Spleen (tissue), 13 donors: ENCODE measurements at places on chromosomes 4 and X. TPM values are rescaled to one million over a fixed set of nuclear protein-coding genes. Genes with fewer than 3 reads are reported as not detected.

- H3K27ac ChIP-seq, result no peak overlapping the region
- H3K27me3 ChIP-seq, result peaks cover 11% of the 10 kb centered on the region
- no peaks in the 10 kb centered on the region for H3K36me3 ChIP-seq
These were observed 5.2 kb upstream of the BMP15 start for GRCh38 chrX:50905334-50905733.

DNA sequence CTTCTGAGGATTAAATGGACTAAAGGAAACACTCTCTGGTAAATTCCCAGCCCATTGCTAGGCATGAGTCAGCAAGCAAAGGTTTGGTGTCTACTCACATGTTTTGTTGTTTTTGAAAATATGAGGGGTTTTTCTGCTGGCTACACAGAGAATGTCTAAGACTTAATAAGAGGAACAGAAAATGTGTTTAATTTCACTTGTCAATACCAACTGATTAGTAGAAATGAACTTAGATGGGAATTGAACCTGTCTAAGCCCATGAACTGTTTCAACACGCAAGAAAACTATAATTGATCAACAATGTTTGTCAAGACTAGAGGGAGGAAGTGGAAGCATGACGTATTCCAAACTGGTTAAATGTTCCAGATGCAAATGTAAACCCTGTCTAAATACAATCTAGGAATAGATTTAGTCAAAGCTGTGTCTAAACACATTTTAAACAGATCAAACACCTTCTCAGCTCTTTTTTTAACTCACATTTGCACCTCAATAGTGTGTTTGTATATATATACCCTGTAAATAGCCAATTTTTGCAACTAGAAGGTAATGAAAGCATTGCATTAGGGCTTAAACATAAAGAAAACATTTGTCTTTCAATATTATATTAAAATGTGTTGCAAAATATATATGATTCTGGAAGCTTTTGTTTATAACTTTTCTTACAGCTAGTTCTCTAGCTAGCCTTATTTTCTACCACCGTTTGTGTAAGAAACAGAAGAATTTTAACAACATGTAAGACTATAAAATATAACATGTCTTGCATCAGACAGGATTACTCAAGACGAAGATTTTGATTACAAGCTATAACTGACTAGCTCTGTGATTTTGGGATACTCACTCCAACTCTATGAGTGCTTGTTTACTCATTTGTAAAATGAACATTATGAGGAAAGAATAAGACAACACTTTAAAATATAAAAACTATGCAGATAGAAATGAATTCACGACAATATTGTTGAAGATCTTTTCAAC is 607.8 kb downstream of the FSTL5 start:
- H3K4me1 ChIP-seq, result no peaks in the 10 kb centered on the region
- DNase-seq, result no peak
- no peak overlapping the region for H3K27ac ChIP-seq
- no peaks in the 10 kb centered on the region for H3K36me3 ChIP-seq
- no peaks in the 10 kb centered on the region for H3K27me3 ChIP-seq

Gene DUSP9
- not detected for total RNA-seq

Gene MAGEA2B
- not detected for total RNA-seq

Gene CDKL5
- 6.5 TPM for total RNA-seq

DNA sequence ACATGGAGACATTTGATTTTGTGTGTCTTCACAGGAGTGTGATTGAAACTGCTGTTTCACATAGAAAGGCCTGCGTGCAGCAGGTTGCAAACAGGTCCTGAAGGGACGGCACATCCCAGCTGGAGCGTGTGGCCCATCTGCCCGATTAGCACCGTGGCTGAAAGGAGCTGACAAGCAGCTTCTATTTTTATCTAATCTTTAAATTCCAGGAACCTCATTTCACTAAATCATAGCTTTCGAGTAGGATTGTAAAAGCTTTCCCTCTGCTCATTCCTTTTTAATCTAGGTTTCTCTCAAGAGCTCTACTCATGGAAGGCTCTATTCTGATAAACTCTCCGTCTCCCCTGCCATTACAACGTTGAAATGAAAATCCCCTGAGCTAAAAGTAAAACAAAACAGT is 106.8 kb downstream of the FSTL5 start:
- no peak overlapping the region for H3K4me3 ChIP-seq
- no peaks in the 10 kb centered on the region for H3K27me3 ChIP-seq
- H3K36me3 ChIP-seq, result no peaks in the 10 kb centered on the region
- H3K4me1 ChIP-seq, result no peaks in the 10 kb centered on the region

- no peaks in the 10 kb centered on the region for H3K36me3 ChIP-seq
- DNase-seq, result no peak
- no peak overlapping the region for H3K27ac ChIP-seq
- H3K4me3 ChIP-seq, result no peak overlapping the region
- no peaks in the 10 kb centered on the region for H3K4me1 ChIP-seq
These were observed 47.4 kb upstream of the ATOH1 start for GRCh38 chr4:93781198-93781597.

Gene XG
- total RNA-seq, result 0.19 TPM

- no peak overlapping the region for H3K4me3 ChIP-seq
- no peak overlapping the region for H3K27ac ChIP-seq
- H3K36me3 ChIP-seq, result no peaks in the 10 kb centered on the region
- H3K27me3 ChIP-seq, result no peaks in the 10 kb centered on the region
- H3K4me1 ChIP-seq, result no peaks in the 10 kb centered on the region
- no peak for DNase-seq
These were observed 768.3 kb downstream of the RAPGEF2 start for GRCh38 chr4:159871141-159871540.

DNA sequence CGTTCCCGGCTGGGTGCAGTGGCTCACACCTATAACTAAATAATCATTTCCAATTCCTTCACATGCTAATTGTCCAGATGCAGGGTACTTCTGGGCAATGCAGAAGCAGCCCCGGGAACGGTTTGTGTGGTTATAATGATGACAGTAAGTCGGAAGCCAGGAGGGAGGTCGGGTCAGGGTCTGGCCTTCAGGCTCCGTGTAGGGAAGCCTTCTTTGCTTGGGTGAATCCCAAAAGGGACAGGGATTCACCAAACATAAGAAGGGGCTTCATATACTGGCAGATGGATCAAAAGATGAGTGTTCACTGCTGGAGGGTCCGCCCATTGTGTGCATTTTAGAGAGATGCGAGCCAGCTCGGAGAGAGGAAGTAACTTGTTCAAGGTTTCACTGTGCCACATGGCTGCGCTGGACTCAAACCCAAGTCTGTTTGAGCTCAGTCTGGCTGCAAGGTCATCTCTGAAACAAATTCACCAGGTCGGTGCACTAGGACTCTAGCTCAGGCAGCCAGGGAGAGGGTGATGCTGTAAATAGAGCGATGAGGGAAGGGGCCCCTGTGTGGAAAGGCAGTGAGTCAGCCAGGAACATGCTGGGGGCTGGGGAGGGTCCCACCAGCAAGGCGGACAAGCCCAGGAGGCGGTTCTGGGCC is 4.8 kb upstream of the KIAA0232 start:
- no peaks in the 10 kb centered on the region for H3K27me3 ChIP-seq
- H3K4me3 ChIP-seq, result peak overlapping the region; percentile 25
- H3K4me1 ChIP-seq, result peaks cover 24% of the 10 kb centered on the region
- peak; percentile 81 for DNase-seq
- H3K36me3 ChIP-seq, result no peaks in the 10 kb centered on the region

DNA sequence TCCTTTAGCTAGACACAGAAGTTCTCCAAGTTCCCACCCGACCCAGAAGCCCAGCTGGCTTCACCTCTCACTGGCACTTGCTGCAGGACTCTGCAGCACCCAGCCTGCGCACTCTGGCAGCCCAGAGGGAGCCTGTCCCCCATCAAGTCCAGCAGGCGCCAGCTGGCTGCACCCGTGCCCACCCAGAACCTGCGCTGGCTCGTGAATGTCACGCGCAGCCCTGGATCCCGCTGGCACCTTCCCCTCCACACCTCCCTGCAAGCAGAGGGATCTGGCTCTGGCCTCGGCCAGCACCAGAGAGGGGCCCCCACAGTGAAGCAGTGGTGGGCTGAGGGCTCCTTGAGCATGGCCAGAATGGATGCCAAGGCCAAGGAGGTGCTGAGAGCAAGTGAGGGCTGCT is 187.6 kb upstream of the HAND2 start:
- H3K27me3 ChIP-seq, result no peaks in the 10 kb centered on the region
- H3K36me3 ChIP-seq, result no peaks in the 10 kb centered on the region
- no peaks in the 10 kb centered on the region for H3K4me1 ChIP-seq
- DNase-seq, result no peak
- H3K4me3 ChIP-seq, result no peak overlapping the region

DNA sequence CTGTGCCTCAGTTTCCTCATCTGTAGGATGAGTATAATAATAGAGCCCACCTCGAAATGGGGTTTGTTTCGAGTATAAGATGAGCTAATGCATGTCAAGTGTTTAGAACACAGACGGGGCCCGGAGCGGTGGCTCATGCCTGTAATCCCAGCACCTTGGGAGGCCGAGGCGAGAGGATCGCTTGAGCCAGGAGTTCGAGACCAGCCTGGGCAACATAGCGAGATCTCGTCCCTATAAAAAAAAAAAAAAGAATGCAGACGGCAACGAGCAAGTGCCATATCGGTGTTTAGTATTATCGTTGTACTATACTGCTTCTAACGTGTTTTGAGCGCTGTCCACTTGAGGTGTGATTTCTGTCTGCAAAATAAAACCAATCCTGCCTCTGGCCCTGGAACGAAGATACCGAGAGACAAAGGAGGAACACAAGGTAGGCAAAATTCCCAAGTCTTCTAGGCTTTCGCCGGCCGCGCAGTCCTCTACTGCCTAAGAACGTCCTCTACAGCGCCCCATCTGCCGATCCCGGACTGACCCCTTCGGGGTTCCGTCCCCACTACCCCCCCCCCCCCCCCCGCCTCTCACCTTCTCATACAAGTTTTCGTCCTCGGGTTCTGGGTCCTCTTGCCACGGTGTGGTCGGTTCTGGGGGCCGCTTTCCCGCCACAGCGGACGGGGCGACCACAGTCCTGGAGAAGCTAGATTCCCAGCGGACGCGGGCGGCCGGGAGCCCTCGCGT is 442 bp downstream of the NDUFB11 start:
- no peaks in the 10 kb centered on the region for H3K27me3 ChIP-seq
- peaks cover 6% of the 10 kb centered on the region for H3K4me1 ChIP-seq
- peak overlapping the region; percentile 46 for H3K4me3 ChIP-seq
- peak; percentile 76 for DNase-seq
- H3K36me3 ChIP-seq, result peaks cover 38% of the 10 kb centered on the region

GRCh38 chr4:154366956-154367355 is 124.6 kb downstream of the DCHS2 start:
- no peak overlapping the region for H3K4me3 ChIP-seq
- no peak for DNase-seq
- no peaks in the 10 kb centered on the region for H3K36me3 ChIP-seq

- H3K36me3 ChIP-seq, result no peaks in the 10 kb centered on the region
- no peaks in the 10 kb centered on the region for H3K27me3 ChIP-seq
- peaks cover 25% of the 10 kb centered on the region for H3K4me1 ChIP-seq
- no peak overlapping the region for H3K27ac ChIP-seq
- no peak overlapping the region for H3K4me3 ChIP-seq
These were observed 38.7 kb downstream of the ARHGEF9 start for GRCh38 chrX:63746278-63746677.

GRCh38 chr4:56086561-56086960 is 137.8 kb downstream of the CEP135 start:
- DNase-seq, result no peak
- H3K4me3 ChIP-seq, result no peak overlapping the region
- peaks cover 5% of the 10 kb centered on the region for H3K4me1 ChIP-seq
- no peaks in the 10 kb centered on the region for H3K27me3 ChIP-seq
- no peaks in the 10 kb centered on the region for H3K36me3 ChIP-seq

GRCh38 chrX:10160211-10160610 is 3.4 kb downstream of the CLCN4 start:
- H3K27me3 ChIP-seq, result peaks cover 9% of the 10 kb centered on the region
- H3K4me1 ChIP-seq, result peaks cover 29% of the 10 kb centered on the region
- no peak for DNase-seq
- H3K27ac ChIP-seq, result no peak overlapping the region
- no peaks in the 10 kb centered on the region for H3K36me3 ChIP-seq

Gene CASP6
- total RNA-seq, result 11.5 TPM

DNA sequence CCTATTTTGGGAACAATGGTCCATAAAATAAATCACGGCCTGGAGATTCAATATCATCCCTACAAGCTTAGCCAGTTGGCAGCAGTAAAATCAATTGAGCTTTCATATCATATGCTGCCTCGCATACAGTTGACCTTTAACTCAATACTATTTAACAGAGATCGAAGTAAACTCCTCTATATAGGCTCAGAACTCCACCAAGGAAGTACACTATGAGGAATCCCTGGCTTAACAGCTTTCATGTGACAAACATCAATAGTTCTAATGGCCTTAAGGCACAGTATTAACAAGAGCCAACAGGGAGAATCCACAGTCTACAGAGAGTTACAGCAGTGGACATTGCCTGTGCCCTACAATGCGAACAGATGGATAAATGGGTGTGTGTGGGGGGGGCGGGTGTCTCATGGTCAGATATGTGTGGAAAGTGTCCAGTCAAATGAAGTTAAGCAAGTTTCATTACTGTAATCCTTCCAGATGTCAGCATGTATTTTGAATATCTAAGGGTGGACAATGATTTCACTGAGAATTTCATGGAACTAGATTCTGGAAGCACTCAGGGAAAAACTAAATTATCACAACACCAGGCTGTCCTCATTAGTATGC is 98.2 kb upstream of the FAM9B start:
- no peaks in the 10 kb centered on the region for H3K36me3 ChIP-seq
- H3K4me3 ChIP-seq, result no peak overlapping the region
- no peak for DNase-seq
- no peaks in the 10 kb centered on the region for H3K27me3 ChIP-seq
- no peak overlapping the region for H3K27ac ChIP-seq
- no peaks in the 10 kb centered on the region for H3K4me1 ChIP-seq

GRCh38 chr4:8083086-8083825 is 75.4 kb downstream of the ABLIM2 start:
- no peaks in the 10 kb centered on the region for H3K27me3 ChIP-seq
- peaks cover 18% of the 10 kb centered on the region for H3K4me1 ChIP-seq
- no peak overlapping the region for H3K27ac ChIP-seq
- H3K36me3 ChIP-seq, result no peaks in the 10 kb centered on the region
- H3K4me3 ChIP-seq, result no peak overlapping the region
- no peak for DNase-seq

GRCh38 chrX:113510586-113510985 is 670.0 kb upstream of the AMOT start:
- H3K4me1 ChIP-seq, result no peaks in the 10 kb centered on the region
- H3K4me3 ChIP-seq, result no peak overlapping the region
- H3K27me3 ChIP-seq, result no peaks in the 10 kb centered on the region
- no peak for DNase-seq
- H3K36me3 ChIP-seq, result no peaks in the 10 kb centered on the region

DNA sequence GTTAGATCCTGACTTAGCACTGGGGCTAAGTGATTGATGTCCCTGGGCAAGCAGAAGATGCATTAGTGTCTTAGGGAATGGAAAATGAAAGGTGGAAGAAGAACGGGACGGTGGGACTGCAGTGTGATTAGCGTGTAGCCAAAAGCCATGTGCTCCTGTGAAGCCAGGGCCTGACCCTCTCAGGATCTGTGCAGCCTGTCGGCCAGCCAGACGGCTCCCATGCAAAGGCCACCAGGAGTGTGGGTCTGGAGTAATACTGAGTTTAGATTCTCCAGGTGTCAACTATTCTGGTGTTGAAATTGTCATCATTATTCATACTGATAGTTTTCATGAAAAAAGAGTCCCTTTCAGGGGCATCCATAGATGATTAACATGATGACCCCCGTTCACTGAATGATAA is 32.0 kb downstream of the REELD1 start:
- no peak overlapping the region for H3K27ac ChIP-seq
- no peak for DNase-seq
- no peak overlapping the region for H3K4me3 ChIP-seq
- H3K36me3 ChIP-seq, result no peaks in the 10 kb centered on the region
